Activated naive CD4-positive, alpha-beta T cell treated with anti-CD3 and anti-CD28 coated beads, Interleukin-2, amount 10 ng/mL, durations not matched to agents 7 days and 5 days (primary cell): ENCODE measurements at places on chromosomes 7 and 10.

DNA sequence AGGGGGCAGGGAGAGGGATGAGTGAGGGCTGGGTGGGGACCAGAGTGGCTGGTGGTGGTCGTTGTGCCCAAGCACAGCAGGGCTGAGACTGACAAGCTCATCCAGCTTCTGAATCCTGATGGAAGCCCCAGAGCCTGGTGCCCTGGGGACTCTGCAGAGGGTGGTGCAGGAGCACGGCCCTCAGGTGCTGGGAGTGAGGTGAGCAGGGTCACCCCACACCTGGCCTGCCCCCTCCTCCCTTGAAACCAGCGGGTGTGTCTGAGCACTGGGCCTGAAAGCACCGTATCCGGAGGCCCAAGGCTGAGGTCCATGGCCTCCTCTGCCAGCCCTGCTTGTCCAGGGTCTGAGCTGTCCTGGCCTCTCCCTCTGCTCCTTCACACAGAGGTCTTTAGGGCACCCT is 218.2 kb downstream of the ZNF248 start:
- no peak for DNase-seq

DNA sequence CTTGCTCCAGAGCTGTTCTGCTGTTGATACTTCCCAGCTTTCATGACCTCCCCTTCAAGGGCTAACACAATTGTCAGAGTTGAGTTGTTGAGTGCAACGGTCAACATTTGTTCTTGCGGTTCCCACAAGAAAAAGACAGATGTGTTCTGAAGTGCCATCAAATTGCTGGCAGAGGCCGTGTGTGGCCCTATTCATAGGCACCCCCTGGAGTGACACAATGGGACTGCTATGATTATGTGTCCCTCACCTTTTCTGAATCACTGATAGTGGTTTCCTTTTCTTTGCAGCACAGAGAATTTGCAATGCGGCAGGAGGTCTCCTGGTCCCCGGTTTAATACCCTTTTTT is 5.8 kb upstream of the IGFBP1 start:
- DNase-seq: no peak

DNA sequence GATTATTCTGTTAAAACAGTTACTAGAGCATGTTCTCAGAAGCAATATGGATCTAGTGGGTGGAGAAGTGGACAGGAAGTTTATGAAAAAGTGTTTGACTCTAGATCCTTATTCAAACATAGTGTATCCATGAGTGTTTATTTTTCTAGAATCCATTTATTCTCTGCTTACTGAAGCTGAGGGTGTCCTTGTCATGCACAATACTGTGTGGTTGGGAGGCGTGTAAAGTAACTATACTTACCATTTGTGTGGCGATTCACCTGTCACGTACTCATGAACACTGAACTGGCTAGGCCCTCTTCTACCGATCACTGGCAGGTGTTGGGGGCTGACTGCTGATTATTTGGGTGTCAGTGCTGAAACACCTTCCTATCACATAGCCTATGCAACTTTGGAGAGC is 74.0 kb downstream of the POU6F2 start:
- DNase-seq: no peak

DNA sequence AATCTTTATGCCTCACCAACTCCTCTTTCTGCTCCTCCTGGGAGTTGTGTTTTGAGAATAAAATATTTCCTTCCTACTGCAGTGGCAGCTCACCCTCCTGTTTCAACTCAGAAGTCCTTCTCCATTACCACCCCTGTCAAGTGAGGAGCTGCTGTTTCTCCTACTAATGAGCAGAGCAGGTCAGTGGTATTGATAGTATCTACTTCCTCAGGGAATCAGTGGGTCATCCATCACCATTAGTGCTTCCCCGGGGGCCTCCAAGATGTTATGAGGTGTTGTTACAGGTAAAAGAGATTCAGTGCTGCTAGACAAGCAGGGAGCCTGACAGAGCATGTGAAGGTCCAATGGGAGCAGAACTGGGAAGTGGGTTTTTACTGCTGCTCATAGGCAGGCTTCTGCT is 795.2 kb downstream of the REEP3 start:
- no peak for DNase-seq

- no peak for DNase-seq
These were observed 94.2 kb downstream of the CDK14 start for GRCh38 chr7:90690159-90690858.

DNA sequence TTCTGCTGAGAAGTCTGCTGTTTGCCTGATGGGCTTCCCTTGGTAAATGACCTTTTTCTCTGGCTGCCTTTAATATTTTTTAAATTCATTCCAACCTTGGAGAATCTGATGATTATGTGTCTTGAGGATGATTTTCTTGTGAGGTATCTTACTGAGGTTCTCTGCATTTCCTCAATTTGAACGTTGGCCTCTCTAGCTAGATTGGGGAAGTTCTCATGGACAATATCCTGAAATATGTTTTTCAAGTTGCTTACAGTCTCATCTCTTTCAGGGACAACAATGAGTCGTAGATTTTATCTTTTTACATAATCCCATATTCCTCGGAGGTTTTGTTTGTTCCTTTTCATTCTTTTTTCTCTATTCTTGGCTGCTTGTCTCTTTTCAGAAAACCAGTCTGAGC is 208.4 kb downstream of the KIF20B start:
- DNase-seq: no peak

DNA sequence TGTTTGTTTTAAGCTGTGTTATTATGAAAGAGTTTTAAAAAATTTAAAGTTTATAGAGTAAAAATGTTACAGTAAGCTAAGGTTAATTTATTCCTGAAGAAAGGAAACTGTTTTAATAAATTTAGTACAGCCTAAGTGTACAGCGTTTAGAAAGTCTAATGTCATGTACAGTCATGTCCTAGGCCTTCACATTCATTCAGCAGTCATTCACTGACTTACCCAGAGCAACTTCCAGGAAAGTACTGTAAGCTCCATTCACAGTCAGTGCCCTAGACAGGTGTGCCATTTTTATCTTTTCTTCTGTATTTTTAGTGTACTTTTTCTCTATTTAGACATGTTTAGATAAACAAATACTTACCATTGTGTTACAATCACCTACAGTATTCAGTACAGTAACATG is 126.8 kb downstream of the TPK1 start:
- no peak for DNase-seq

DNA sequence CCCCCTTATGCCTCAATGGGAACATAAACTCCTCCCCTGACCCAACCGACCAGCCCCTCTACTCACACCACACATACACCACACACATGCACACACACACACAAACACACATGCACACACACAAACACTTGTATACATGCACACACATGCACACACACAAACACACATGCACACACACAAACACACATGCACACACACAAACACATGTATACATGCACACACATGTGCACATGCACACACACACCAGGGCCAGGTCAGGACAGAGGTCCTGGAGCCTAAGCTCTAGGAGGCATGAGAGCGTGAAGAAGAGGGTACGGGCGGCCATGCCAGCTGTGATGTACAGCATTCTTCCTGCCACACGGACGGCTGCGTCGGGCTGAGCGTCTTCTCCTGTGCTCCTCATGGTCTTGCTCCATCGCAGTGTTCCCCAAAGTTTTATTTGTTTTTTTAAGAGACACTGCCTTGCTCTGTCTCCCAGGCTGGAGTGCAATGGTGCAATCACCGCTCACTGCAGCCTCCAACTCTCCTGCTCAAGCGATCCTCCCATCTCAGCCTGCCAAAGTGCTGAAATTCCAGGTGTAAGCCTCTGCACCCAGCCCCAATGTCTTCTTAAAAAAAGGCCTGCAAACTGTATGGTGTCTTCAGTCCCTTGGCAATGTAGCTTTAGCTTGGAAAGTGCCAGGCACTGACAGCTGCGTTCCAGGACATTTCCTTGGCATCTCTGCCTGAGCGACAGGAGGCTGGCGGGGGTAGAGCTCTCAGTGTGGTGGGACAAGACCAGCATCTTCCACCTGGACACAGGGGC is 38.8 kb upstream of the INPP5A start:
- DNase-seq: no peak

- DNase-seq: no peak
These were observed 9.6 kb downstream of the EMX2 start for GRCh38 chr10:117552156-117552631.

DNA sequence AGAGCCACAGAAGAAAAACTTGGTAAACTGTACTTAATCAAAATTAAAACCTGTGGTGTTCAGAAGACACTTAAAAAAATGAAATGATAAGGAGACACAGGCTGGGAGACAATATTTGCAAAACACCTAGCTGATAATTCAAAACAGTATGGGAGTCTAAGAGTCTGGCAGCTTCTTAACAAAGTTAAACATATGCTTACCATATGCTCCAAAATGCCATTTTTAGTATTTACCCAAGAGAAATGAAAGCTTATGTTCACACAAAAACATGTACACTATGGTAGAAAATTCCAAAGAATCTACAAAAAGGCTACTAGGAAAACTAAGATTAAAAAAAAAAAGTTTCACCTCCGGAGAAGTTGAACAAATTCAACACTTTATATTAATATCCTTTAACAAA is 48.6 kb downstream of the ITGB1 start:
- no peak for DNase-seq

DNA sequence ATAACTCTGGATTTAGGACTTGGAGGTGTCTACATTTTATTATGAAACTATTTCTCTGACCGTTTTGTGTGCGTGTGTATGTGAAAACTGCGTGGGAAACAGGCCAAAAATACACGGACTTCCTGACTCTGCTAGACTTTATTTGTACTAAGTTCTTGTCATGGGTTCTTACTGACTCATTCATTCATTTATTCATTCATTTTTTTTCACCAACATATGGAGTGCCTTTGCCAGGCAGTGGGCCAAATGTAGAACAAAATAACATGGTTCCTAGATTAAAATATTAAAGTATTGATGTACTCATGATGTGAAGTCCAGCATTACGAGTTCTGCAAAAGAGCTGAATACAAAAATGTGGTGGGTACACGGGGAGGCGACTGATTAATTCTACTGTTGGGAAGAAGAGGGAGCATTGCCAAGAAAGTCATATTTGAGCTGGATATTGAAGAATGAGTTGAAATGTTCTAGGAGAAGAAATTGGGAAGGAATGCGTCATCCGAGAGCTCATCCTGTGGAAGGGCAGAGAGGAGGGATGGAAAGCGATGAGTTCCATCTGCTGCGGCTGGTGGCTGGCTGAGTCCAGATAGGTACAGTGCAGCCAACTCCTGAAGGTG is 24.6 kb downstream of the CACNB2 start:
- DNase-seq: no peak

DNA sequence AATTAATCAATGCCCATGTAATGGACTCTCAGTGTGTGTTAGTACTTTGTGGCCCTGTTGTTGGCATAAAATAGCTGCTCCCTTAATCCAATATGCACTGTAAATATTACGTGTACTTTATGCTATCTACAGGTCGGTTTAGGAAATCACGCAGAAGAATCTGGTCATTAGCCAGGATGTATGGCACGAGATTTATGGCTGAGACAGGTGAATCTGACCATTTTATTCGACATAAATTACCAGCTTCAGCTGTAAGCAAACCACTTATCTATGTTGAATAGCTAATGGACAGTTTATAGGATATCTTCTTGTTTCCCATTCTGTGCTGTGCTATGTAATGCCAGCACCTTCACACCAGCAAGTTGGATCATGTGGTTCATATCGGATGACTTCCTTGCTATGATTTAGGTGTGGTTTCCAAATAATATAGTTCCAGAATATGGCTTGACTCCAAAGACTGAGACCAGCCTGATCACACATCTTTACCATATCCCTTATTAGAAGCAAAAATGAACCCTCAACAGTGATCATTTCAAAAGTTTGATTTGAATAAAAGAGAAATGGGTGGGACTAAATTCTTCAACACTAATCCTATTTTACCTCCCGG is 301.4 kb downstream of the AHR start:
- DNase-seq: no peak

GRCh38 chr7:33458581-33458980 is 329.2 kb downstream of the BBS9 start:
- no peak for DNase-seq

GRCh38 chr10:114650831-114651230 is 7.2 kb downstream of the ABLIM1 start:
- no peak for DNase-seq

GRCh38 chr10:16583382-16583781 is 61.7 kb upstream of the C1QL3 start:
- DNase-seq: no peak

GRCh38 chr7:28631995-28632394 is 219.7 kb downstream of the CREB5 start:
- DNase-seq: no peak

DNA sequence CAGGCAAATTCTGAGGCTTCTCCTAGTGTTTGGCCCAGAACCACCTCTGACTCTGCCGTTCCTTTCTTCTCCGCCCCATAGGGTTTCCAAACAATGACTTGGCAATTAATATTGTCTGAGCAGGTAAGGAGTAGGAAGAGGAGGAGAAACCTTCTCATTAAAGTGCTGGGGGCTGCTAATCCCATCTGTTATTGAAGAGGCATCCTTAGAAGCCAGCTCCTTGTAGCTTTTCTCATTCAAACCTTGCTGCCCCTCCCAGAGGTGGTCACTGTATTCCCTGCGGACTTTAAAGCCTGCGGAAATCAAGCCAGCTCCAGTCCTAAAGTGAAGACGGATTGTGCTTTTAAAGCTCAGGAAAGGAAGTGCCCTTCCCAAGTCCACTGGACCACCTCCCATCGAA is 1.4 kb upstream of the NKX1-2 start:
- no peak for DNase-seq

DNA sequence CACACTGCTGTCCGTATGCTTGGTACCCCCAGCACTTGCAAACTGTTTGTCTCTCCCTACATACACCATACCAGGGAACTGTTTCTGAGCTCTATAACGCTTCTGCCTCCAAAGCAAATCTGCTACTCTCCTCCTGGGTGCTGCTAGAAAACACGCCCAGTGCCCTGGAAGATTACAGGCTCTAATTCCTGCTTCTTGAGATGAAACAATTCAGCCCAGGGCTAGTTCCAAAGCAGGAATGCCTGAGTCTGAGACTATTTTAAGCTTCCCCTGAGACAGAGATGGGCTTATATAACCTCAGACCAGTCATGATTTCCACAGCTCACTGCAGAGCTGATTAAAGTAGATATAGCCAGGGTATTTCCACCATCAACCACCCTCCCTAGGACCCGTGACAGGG is 327.1 kb downstream of the GPR158 start:
- DNase-seq: no peak

DNA sequence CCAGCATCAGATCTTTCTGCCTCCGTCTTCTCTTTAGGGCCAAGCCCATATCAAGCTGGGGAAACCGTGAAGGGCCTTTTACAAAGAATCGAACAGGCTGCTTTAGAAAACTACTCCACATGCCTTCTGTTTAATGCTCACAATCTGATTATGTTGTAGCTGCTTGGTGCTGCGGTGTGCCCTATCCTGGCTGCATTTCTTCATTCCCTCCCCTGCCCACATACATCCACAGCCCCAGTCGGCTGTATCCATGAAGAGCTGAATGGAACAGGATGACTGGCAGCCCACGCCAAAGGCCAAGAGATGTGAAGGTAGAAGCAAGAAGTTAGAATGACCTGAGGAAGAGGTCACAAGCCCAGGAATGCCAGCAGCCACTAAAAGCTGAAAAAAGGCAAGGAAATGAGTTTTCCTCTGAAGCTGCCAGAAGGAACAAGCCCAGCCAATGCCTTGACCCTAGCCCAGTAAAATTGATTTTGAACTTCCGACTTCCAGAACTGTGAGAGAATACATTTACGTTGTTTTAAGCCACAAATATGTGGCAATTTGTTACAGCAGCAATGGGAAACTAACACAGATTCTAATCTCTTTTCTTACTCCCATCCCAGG is 22.2 kb downstream of the TAS2R41 start:
- DNase-seq: no peak
